ENCODE measurements at places on chromosomes 11 and 22.

- DNase-seq = no peak
These were observed 1027.1 kb downstream of the LRRC4C start for GRCh38 chr11:40432358-40432757.

DNA sequence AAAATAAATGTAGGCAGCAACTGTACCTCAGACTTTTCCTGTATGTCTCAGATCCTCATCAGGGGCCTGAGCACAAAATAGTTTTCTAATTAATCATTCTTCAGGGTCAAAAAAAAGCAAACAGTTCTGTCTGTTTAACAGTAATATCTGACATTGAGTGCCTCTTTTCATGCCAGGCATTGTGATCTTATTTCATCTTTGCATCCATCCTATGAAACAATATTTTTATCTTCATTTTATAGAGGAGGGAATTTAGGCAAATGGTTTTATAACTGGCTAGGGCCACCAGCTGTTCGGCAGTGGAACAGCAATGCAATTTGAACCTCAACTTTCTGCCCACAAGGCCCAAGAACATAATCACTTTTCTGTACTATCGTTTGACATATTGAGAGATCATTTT lies 145.6 kb downstream of the WNT7B start:
- DNase-seq = no peak

DNA sequence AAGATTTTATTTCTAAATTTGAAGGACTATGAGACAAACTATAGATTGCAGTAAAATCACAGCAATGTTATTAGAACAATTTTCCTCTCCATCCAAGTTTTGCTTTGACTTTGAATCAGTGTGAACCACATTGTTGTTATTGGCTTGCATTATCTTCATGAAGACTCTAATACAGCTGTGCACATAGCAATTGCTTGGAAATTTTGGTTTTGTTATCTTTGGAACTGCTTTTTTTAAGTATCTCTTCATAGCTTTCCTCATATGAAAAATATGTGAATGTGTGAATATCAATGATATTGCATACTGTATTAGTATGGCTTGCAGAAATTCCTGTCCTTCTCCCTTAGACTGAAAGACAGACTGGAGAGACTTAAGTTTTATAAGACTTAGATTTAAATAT lies 666.6 kb downstream of the LUZP2 start:
- DNase-seq = no peak

DNA sequence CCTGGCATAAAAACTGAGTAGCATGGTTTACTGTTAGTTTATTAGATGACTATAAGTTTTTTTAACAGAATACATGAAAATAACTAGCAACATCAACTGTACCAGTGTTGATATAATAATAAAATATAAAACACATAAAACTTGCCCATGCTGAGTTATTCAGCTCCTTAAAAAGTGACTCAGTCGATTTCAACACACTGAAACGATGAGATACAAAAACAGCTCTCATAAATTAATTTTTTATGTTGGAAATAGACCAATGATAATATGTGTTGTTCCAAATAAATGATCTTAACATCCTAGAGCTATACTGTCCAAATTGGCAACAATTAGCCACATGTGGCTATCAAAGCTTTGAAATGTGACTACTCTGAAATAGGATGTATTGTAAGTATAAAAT lies 15.9 kb downstream of the PDGFD start:
- no peak for DNase-seq

GRCh38 chr11:107683807-107684206 lies 28.0 kb downstream of the SLN start:
- no peak for DNase-seq

DNA sequence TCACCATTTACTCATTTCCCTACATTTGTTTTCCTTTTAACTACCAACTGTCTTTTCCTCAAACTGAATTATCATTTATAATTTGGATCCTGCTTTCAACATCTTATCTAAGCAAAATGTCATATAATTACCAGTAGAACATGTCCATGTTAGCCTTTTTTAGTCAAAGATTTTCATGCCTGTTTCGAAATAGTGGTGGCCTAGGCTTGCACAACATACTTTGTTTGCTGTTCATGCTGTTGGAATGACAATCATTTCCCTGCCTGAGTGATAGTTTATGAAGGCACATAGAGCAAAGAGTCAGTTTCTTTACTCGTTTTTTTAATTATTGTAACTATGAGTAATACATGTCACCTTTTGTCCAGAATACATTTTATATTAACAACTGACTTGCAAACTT lies 144.3 kb upstream of the ANO3 start:
- DNase-seq = no peak

DNA sequence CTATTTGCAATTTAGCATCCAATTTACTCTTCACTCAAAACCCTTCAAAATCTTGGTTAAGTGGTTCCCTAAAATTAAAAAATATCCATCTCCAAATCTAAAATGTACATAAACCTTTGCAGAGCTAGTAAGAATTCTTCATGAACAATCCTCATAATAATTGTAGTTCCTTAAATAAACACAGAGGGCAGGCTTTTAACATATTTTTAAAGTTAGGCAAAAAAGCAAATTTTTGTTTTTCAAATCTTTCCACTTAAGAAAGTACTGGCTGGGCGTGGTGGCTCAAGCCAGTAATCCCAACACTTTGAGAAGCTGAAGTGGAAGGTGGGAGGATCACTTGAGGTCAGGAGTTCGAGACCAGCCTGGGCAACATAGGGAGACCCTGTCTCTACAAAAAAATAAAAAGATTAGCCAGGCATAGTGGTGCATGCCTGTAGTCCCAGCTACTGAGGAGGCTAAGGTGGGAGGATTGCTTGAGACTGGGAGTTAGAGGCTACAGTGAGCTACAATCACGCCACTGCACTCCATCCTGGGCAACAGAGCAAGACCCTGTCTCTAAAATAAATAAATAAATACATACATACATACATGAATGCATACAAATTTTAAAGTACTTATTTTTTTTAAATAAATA lies 25.1 kb upstream of the PLAAT3 start:
- DNase-seq = no peak

- DNase-seq = no peak
These were observed 17.2 kb downstream of the ARHGEF17 start for GRCh38 chr11:73325036-73325981.

DNA sequence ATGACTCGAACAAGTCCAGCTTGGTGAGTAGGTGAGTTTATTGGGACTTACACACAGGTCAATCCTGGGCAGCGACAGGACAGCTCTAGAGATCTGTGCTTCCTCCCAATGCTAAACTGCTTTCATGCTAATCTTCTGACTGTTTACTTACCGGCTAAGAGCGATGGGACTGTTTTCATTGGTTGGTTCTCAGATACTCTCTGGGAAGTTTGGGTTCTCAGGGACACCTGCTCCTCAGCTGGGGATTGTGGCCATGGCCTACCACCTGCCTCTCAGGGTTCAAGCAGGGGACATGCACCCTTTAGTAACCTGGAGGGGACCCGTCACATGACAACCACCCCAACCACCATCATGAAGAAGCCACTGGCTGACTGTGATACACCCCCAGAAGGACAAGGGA lies 13.1 kb downstream of the APOL2 start:
- no peak for DNase-seq

DNA sequence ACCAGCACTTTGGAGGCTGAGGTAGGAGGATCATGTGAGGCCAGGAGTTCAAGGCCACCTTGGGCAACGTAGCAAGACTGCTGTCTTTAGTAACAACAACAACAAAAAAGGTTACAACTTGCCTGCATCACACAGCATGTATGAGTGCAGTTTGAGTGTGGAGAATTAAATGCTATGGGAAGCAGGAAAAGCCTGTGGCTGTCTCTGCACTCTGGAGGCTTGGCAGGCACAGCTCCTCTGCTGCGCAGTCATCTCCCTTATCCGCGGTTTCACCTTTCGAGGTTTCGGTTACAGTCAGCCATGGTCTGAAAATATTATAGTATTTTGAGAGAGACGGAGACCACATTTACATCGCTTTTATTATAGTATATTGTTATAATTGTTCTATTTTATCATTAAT lies 2.9 kb downstream of the MICAL2 start:
- DNase-seq = no peak

DNA sequence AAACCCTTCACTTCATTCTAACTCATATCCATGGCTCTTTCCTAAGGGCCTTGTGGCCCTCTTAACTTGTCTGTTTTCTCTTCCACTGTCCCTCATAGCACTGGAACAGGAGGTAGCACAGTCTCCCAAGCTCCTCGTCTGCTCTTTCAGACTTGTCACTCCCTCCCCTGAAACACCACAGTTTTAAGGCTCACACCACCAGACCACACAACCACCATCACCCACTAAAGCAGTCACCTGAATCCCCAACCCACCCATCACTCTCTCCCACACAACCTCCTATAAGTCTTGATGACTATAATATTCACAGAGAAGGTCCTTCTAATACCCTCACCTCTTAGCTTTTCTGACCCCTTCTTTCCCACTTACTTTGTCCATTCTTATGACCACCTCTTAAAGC lies 11.1 kb upstream of the VWCE start:
- DNase-seq = no peak

- no peak for DNase-seq
These were observed 3.0 kb downstream of the PACSIN3 start for GRCh38 chr11:47183031-47183856.

- no peak for DNase-seq
These were observed 607 bp downstream of the MRPL11 start for GRCh38 chr11:66437979-66438503.

- DNase-seq = no peak
These were observed 16.5 kb downstream of the SGSM1 start for GRCh38 chr22:24822471-24822870.

DNA sequence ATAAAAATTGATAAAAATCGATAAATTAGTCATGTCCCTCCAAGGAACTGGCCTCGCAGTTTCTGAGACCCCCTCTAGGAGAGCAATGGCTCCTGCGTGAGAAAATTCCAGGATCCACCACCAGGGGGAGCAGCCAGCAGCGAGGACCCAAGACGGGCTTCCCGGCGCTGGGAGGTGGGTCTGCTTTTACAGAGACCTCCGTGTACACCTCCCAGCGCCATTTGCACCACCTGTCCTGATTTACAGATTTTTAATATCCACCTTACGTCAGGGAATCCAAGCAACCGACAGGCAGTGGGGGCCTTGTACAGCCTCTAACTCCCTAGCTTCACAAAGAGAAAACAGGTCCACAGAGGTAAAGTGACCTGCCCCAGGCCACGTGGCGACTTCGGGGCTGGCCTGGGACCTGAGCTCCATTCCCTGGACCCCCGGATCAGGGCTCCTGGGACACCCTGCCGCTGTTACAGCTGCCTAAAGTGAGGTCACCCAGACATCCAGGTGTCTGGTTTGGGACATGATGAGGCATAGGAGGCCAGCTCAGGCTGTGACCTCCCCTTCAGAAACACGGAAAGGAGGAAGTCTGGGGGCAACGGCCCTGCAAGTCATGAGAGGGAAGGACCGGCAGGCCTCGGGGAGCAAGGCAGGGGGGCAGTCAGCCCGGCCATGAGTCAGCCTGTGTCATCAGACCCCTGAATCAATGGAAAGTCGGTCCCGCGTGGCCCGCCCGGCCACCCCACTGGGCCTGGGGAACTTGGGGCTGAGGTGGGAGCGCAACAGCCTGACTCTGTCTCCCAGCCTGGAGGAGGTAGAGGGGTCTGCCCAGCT lies 3.5 kb downstream of the OSM start:
- DNase-seq = peak; percentile 48

DNA sequence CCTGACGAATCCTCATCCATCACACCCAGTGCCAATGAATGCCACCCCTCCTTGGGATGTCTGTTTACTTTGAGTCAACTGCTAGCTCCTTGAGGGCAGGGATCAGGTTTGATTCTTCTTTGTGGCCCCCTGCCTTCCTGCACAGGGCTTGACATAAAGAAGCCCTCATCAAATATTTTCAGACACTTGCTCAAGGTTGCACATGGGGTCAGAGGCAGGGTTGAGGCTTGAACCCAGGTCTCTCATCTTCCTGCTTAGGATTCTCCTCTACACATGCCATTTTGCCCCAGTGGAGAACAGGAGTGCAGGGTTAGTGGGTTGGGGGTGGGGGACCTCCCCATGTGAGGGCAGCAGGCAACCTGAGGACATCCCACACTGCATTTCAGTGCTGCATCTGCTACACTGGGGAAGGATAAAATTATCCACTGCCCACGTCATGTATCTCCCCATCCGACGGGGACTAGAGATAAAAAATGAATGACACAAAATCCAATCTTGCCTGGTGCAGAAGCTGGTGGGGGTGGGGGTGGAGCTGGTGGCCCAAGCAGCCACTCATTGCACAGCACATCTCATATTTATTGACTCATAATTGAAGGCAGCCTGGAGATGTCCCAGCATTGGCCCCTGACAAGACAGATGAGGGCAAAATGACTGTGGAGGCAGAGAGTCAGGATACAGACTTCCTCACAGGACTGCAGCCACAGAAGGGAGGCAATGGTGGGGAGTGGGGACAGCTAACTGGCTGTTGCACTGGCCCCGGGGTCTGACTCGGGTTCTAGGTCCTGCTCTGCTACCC lies 41.3 kb downstream of the NEU3 start:
- no peak for DNase-seq

GRCh38 chr11:66168289-66168688 lies 98.2 kb downstream of the PACS1 start:
- no peak for DNase-seq

DNA sequence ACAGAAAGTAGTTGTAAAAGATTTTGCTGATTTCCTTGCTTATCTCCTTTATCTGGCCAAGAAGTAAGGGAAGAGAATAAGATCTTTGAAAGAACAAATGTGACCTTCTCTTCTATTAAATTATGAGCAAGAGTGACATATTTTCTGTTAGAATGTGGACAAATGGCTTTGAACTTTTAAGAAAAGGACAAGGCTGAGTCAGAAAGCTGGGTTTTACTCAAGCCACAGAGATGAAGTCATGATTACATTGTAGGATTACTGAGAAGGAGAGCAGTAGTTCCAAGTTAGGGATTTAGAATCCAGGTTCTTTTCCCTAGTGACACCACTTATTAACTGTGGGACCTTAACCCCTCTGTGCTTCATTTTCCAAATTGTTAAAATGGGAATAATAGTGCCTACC lies 13.5 kb downstream of the CCDC90B start:
- DNase-seq = no peak
